Upper lobe of left lung (tissue), 6 donors: ENCODE measurements at places on chromosomes 4 and X.
A peak's percentile ranks its signal among the peaks of the same experiment; 100 is the strongest.

- DNase-seq: no peak
These were observed 77.5 kb downstream of the IL15 start for GRCh38 chr4:141713771-141714445.

- no peak for DNase-seq
These were observed 70.6 kb downstream of the PKD2 start for GRCh38 chr4:88077911-88078524.

DNA sequence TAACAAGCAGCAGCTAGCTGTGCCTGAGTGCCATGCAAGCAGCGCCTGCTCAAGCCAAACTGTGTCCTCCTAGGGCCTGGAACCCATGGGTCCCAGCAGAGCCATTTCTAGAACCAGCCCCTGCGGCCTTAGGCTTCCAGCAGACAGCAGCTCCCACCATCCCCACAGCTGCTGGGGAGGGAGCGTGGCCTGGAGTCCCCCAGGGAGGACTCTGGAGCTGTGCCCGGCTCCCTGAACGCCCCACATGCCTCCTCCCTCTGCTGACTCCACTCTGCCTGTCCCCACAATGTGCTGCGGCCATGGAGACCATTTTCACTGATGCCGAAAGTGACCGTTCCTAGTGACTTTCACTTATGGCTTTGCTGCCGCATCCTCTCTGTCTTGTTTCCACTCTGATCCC is 45.9 kb downstream of the GAK start:
- DNase-seq: no peak

DNA sequence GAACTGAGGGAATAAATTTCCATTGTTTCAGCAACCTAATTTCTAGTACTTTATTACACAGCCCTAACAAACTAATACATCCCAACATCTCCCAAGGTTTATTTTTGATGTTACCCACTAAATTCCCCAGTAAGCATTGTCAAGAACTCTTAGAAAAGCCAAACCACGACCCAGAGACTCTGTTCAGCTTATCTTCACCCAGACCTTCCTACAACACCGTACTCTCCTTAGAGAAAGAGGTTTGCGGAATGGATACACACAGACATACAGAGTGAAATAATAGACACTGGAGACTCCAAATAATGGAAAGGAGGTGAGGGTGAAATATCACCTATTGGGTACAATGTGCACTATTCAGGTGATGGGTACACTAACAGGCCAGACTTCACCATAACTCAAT is 75.6 kb downstream of the LRBA start:
- no peak for DNase-seq

DNA sequence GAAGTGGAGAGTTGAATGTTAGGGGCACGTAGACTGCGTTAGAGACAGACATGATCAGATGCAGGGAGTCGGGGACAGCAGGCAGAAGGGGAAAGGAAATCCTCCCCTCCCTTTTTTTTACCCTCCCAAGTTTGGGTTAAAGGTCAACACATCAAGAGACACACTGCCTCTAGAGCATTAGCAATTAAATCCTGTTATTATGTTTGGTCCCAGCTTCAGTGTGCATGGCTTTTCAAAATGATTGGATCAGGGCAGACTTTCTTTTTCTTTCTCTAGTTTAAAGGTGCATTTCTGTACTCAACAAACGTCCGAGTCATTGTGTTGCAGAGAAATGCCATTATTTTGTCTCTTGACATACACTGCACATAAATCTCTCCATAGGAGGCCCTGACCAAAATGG is 63.9 kb downstream of the USP26 start:
- DNase-seq: no peak

GRCh38 chrX:38882894-38883626 is 81.8 kb downstream of the MID1IP1 start:
- DNase-seq: no peak

DNA sequence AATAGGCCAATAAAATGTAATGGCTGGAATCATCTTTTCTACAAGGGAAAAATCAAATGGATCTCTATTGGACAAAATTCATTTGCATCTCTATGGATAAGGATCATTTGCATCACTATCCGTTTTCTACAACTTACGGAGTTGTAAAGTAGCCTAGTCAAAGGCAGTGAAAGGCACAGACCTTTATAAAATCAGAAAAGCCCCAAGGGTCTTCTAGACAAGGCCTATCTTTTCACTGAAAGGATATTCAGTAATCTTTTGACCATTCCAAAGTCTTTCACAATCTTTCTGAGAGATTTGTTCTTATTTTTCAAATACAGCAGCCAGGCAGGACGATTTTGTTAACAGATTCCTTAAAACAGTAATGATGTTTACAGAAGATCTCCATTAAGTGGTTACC is 119.5 kb upstream of the JADE1 start:
- no peak for DNase-seq

DNA sequence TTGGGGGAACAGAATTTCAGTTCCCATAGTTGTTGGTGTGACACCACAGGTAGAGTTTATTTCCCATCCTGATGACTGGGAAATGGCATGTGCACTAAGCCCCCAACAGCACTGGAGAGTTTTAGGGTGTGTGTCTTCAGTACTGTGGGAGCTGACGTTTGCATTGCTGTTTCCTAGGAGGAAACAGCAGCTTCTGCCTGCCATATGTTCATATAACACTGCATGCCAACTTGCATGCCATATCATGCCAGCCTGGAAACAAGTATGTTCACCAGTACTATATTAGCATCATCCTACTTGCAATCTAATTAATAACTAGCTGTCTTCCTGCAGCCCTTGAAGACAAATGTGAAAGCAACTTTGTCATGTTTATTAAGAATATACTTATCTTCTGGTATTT is 58.2 kb downstream of the NAA11 start:
- DNase-seq: no peak

DNA sequence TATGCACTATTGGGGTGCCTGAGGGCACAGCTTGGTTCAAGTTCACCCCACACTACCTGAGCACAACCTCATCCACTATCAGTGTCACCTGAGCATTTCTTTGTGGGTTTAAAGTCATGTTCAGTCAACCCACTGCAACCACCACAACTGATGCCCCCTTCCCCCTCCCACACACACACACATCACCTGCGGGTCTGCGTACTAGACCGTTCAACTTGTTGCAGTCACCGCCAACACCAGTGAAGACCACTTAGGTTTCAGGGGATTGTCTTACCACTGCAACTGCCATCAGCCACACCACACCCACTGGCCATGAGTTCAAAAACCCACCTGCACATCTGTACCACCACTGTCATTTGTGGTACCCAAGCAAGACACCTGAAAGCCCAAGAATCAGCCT is 355.0 kb downstream of the SH3BGRL start:
- DNase-seq: no peak

GRCh38 chrX:150940844-150941495 is 42.2 kb upstream of the HMGB3 start:
- no peak for DNase-seq

DNA sequence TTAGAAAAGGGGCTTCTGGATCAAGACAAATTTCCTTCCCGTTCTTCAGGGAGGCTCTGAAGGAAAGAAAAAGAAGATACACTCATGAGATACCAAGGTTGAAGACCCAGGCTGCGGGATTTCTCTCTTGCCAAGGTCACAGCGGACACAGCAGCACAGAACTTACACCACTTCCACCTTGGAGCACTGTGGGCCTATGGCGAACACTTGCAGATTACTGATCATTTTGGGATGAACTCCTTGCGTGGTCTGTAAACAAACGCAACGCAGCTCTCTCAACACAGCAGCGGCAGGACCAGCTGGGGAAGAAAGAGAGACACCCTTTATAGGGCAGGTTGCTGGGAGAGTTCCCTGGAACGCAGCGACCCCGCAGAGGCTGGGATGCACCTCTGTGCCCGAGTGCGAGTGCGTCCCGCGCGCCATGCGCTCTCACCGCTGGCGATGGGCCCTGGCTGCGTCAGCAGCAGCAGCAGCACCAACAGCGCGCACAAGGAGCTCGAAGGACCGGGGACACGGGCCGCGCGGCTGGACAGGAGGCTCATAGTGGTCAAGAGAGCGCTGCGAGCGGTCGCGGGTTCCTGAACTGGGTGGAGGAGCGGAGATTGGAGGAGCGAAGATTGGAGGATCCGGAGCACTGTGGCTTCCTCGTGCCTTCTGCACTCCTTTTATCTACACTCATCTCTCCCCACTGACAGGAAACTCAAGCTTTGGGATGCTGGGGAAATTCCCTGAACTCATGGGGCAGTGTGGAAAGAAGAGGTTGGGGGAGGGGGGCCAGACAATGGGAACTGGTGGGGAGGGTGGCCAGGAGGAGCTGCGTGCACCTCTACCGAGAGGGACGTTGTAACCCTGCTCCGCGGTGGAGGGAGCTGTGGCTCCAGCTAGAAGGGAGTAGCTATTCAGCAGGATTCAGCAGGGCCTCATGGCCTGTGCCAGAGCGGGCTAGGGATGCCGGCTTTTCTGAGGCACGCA is at the start of gene CXCL5:
CXCL5 (minus strand) TSS at position 638 of the 972 bp plus-strand sequence; CDS start at position 542, 96 bp downstream.
- peak; percentile 60 for DNase-seq

DNA sequence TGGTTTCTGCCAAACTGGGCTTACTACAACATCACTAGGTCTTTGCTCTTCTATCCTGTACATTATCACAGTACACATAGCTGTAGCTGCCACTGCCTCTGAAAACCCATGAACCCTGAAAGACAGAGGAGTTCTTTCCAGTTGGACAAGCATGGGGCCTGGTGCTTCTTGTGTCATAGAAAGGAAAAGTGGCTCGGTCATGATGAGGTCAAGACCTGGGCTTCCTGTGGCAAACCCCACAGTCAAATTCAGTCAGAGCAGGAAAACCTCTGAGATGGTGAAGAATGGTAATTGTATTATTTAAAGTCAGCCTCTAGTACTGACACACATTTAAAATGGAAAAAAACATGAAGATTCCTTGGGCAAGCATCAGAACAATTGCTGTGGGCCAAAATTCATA is 133.3 kb upstream of the PRPS2 start:
- DNase-seq: no peak

- no peak for DNase-seq
These were observed 49.7 kb downstream of the NELFA start for GRCh38 chr4:1959104-1959384.

- DNase-seq: no peak
These were observed 43.4 kb upstream of the GATB start for GRCh38 chr4:151804086-151804630.
